ENCODE measurements at places on chromosomes 13 and 19. TPM values are rescaled to one million over a fixed set of nuclear protein-coding genes. Genes with fewer than 3 reads are reported as not detected.

Gene ZNF723
- not detected for total RNA-seq

Gene BEST2
- total RNA-seq: not detected

Gene PABPC3
- total RNA-seq: not detected

Gene GRIK5
- 15.5 TPM for total RNA-seq

Gene CBY2
- total RNA-seq: not detected

Gene PNMA8B
- 15.8 TPM for total RNA-seq

Gene ZIC2
- not detected for total RNA-seq

Gene KIR3DL2
- total RNA-seq: not detected

Gene CGB3
- total RNA-seq: not detected

Gene KL
- 3.7 TPM for total RNA-seq

Gene WTIP
- 127 TPM for total RNA-seq

Gene CYP2A7
- total RNA-seq: not detected

Gene PDS5B
- total RNA-seq: 31.0 TPM

Gene POSTN
- 149 TPM for total RNA-seq

Gene LIM2
- not detected for total RNA-seq

Gene CD37
- total RNA-seq: 15.6 TPM

- peak; percentile 85 for DNase-seq
Observed at GRCh38 chr19:55467236-55468053, 2.9 kb upstream of the C19orf85 start.

DNA sequence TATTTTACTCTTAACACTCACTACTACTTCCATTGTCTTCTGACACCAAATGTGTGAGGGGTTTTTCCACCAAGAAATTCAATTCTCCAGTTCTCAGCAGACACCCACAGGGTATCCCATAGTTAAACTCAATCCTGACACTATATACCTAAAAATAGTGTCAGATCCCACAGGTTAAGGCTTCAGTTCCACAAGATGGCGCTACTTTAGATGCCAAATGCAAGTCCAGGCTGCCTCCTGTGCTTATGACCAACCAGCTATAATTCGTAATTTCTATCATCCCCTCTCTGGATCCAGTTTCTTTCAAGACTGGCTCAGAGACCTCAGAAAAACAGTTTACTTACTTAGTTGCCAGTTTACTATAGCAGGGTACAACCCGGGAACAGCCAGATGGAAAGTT lies 1146.2 kb upstream of the SPRY2 start:
- no peak for DNase-seq

GRCh38 chr13:50991579-50992521 lies 82.3 kb downstream of the RNASEH2B start:
- DNase-seq: no peak

DNA sequence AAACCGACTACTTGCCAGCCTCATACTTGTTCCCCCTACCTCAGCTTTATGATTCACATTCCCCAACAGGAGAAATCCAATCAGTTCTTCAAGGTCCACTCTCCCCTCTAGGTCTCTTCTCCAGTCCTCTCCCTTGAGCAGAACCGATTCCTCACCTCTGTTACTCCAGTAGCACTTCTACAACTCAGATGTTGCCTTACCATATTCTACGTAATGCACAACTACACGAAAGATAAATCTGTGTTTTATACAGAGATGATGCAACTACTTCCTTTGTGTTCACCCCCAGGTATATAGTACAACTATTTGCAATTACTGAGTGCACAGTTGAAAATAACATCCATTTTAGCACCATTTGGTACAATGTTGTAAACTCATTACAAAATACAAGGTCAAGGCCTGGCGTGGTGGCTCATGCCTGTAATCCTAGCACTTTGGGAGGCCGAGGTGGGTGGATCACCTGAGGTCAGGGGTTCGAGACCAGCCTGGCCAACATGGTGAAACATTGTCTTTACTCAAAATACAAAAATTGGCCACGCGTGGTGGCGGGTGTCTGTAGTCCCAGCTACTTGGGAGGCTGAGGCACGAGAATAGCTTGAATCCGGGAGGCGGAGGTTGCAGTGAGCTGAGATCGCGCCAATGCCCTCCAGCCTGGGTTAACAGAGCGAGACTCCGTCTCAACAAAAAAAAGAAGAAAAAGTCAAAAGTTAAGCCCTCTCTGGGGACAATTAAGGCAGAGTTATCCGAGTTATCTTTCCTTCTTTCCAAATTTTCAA lies 2.8 kb upstream of the WBP4 start:
- DNase-seq: no peak

- no peak for DNase-seq
Observed at GRCh38 chr19:16025108-16026101, 50.9 kb upstream of the TPM4 start.

DNA sequence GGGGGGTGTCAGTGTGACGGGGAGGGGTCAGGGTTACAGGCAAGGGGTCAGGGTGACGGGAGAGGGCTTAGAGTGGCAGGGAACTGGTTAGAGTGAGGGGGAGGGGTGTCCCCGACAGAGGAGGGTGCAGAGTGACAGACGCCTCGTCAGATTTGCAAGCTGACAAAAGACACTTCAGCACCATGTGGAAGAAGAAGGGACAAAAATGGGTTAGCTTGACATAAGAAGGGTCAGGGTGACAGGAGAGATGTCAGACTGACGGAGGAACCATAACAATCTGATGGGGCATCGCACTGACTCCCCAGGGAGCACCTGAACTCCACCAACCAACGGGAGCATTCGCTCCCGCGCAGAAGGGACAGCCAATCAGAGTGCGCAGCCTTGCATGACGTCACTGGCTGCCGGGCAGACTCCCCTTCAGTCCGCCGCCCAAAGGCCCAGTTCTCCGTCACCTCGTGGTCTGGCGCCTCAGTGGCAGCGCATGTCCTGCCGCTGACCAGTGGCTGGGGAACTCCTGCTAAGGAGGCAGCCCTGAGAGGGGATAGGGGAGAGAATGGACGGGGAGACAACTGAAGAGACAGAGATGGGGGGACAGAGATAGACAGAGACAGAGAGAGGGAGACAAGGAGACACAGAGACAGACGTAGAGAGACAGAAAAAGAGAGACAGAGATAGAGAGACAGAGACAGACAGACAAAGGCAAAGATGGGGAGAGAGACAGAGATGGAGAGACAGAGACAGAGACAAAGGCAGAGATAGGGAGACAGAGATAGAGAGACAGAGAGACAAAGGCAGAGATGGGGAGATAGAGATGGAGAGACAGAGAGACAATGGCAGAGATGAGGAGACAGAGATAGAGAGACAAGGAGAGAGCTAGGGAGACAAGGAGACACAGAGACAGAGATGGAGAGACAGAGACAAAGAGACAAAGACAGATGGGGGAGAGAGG lies 30.2 kb downstream of the C19orf81 start:
- peak; percentile 16 for DNase-seq

DNA sequence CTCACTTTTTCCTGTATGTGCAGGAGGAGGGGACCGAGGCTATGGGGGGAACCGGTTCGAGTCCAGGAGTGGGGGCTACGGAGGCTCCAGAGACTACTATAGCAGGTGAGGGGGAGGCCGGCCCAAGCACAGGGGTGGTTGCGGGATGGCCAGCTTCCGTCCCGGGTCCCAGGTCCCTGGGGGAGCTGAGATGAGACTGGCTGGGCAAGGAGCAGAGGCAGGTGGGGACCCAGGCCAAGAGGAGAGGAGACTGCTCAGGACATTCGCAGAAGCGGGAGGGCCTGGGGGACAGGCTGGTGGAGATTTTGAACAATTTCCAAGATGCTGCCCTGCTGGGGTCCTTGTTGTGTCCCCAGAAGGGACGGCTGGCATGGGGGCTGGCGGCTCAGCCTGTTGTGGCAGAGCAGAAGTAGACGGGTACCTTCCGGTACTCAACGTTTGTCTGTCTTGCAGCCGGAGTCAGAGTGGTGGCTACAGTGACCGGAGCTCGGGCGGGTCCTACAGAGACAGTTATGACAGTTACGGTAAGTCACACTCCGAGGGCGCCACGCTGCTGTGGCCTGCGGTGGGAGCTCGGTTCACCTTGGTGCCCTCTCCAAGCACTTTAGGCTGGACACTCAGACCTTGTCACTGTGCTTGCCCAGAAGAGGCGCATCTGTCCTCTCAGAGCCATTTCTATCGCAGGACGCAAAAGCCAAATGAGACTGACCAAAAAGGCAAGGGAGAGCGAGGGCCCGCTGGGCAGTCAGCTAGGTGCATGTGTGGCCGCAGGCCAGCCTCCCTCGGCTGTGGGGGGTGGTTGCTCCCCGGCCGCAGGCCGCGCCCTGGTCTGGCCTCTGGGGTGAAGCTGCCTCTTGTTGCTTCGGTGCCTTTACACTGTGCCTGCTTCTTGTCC lies 2.6 kb downstream of the CIRBP start:
- DNase-seq: no peak

GRCh38 chr13:80571346-80572307 lies 230.7 kb upstream of the SPRY2 start:
- no peak for DNase-seq

DNA sequence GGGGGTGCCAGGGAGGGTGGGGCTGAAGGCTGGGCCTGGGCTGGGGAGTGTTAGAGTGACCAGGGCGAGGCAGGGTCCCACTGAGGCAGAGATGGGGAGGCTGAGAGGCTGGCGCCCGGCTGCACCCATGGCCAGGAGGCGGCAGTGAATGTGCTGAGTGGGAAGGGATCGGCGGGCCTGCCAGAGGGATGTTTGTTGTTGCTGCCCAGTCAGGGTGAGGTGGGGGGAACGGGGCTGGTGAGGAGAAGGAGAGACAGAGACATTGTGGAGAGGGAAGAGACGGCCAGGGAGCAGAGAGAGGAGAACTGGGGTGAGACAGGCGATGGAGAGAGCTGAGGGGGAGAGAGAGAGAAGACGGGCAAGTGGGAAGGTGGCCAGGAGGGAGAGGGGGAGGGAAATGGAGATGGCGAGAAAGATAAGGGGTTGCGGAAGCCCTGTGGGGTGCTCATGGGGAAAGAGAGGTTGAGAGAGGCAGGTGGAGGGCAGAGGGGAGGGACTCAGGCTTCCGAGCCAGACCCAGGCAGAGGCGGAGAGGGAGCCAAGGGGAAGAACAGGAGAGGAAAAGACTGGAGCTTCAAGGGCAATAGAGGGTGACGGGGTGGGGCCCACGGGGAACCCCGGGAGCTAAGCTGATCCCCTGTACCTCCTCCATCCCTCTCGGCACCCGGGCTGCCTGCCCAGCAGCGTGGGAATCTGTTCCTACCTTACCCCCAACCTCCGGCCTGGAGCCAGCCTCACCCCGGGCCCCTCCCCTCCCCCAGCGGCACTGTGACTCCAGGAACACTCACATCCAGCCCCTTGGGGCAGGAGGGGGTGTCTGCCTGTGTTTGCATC lies 690 bp upstream of the B3GNT8 start:
- DNase-seq: no peak

DNA sequence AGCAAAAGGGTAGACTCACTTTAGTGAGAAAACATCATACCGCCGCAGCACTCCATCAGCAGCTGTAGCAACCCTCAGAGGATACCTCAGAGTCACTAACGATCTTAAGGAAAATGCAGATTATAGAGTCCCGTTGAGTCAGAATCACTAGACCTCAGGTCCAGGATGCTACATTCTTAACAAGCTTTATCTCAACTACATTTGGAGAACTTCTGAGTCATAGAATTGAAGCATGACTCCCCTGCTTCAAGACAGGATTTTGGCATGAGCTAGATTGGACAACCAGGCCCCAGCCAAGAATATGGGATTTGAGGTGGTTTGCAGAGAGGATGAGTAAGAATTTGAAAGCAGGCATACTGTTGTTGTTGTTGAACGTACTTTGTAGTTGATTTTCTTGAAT lies 118.9 kb upstream of the UBL3 start:
- DNase-seq: no peak

- no peak for DNase-seq
Observed at GRCh38 chr19:27844261-27844660, 1368.7 kb downstream of the UQCRFS1 start.

- no peak for DNase-seq
Observed at GRCh38 chr19:11659612-11660011, 62.3 kb downstream of the ZNF627 start.

DNA sequence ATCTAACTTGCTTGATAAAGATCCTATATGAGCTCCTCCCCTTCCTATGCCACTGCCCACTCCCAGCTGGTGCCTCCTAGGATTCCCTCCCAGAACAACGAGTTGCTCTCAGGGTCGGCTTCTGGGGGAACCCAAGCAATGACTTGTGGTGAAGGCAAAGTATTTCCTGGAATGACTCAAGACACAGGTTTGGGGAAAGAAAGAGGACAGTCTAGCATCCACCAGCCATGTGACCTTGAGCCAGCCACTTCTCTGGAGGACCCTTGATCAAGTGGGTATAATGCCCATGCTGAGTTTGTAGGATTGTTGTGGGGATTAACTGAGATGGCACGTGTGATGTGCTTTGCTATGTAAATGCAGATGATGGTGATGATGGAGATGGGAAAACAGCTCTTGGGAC lies 33.0 kb downstream of the MBD3L2B start:
- DNase-seq: no peak

GRCh38 chr19:42283188-42284065 lies 14.4 kb downstream of the CIC start:
- DNase-seq: peak; percentile 87

GRCh38 chr13:44930280-44930679 lies 59.0 kb downstream of the NUFIP1 start:
- no peak for DNase-seq

- no peak for DNase-seq
Observed at GRCh38 chr13:91298060-91298459, 49.4 kb upstream of the MIR17HG start.

DNA sequence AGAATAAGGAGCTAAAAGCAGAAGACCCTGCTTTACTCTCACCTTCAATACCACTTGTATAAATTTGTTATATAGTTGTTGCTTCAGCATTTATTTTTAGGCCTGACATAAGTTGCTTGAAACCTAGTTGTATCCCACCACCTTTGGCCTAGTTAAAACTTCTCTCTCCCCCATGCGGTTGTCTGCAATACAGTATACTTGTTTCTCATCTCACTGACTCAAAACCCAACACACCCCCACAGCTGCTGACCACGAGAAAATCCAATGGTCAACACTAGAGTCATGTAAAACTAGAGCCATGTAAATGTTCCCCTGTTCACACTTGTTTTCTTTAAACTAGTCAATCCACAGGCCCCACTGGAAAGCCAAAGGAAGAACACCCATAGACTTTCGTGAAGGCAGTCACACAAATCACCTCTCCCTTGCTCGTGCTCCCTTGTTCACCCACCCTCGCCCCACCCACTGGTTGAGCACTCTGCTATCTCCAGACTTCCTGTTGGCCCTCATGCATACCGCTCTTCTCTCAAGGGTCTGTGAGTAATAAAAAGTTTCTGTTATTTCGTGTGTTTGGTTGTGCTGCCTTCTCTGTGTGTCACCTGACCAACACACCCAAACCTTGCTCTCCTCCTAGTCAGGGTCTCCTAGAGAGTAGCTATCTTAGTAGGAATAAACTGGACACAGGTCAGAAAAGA lies 12.9 kb upstream of the CCDC169 start:
- DNase-seq: no peak

GRCh38 chr13:79585033-79585432 lies 104.1 kb downstream of the NDFIP2 start:
- DNase-seq: no peak

Data from ascending aorta (tissue), 2 donors.